ENCODE measurements at places on chromosomes 7 and 10.

DNA sequence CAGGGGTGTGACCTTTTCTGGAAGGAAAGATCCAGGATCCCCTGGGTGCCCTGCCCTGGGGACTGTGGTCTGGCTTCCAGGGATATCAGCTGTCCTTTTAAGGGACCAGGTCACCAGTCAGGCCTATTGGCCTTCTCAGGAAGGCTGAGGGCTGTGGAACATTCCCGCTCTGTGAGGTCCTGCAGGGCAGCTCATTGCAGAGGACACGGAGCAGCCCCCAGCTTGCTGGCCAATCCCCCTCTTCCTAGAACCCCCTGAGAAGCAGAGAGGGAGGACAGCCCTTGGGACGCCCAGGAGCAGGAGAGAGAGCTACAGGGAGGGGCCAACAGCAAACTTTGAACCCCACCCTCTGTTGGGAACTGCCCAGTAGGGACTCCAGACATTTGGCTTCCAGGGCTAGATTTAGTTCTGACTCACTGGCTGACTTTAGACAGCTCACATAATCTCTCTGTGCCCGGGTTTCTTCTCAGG lies 67.9 kb upstream of the COL13A1 start:
- ATAC-seq = peak; percentile 71

DNA sequence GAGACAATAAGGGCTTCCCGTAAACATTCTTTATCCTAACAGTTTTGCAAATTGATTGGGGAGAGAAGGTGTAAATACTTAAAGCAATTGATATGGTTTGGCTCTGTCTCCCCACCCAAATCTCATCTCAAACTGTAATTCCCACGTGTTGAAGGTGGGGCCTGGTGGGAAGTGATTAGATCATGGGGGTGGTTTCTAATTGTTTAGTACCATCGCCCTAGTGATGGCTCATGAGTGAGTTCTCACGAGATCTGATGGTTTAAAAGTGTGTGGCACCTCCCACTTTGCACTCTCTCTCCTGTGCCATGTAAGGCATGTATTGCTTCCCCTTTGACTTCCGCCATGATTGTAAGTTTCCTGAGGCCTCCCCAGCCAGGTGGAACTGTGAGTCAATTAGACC lies 22.1 kb upstream of the CAPZA2 start:
- ATAC-seq = no peak

GRCh38 chr10:88620441-88620840 lies 33.9 kb downstream of the LIPJ start:
- no peak for ATAC-seq

- no peak for ATAC-seq
Observed at GRCh38 chr7:70208236-70209063, 610.2 kb downstream of the AUTS2 start.

DNA sequence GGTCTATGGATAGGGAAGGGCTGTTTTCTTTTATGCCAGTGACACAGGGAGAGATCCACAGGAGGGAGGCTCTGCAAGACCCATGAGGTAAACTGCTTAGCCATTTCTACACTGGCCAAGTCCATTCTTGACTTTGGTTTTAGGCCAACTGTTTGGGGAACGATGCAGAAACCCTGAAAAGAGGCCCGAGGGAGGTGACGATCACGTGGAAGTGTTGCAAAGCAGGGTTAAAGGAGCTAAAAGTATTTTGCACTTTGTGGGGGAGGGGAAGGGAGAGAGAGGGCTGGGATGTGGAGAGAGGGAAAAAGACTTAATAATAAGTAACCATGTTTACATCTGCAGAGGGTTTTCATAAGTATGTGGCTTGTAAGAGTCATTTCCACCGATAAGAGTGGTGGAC lies 239.7 kb downstream of the EMX2 start:
- no peak for ATAC-seq

GRCh38 chr10:123151737-123152135 lies 2.5 kb upstream of the BUB3 start:
- ATAC-seq = no peak

DNA sequence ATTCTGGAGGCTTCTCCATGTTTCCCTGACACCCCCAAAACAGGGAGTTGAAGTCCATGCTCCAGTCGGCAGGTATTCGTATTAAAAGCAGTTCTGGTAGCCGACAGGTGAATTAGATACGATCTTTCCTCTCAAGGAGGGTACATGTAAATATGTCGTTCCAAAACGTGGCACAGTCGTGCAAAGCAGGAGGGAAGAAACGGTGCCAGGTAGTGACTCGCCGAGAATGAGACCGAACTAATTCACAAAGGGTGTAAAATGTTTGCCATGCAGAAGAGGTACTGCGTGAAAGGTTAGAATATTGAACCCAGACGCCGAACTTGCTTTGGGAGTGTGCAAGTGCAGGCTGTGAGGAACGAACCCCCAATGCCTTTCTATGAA lies 483 bp downstream of the EDRF1 start:
- peak; percentile 3 for ATAC-seq

GRCh38 chr10:98436704-98437103 lies 10.0 kb downstream of the HPS1 start:
- no peak for ATAC-seq

- no peak for ATAC-seq
Observed at GRCh38 chr10:131212763-131213325, 98.7 kb downstream of the TCERG1L start.

DNA sequence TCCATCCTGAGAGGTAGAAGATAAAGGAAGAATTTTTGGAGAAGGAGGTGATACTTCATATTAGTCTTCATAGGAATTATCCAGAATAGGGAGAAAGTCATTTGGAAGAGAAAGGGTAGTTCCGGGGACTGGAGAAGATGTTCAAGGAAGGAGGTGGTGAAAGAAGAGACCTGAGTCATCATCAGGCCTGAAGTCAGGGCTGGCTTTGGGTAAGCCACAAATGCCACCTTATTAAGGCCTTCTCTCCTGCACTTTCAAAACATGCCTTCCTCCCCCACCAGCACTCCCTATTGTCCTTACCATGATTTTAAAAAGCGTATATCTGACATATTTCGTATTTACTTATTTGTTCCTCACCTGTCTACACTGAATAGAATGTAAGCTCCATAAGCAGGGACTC lies 112.2 kb upstream of the LRGUK start:
- ATAC-seq = no peak

DNA sequence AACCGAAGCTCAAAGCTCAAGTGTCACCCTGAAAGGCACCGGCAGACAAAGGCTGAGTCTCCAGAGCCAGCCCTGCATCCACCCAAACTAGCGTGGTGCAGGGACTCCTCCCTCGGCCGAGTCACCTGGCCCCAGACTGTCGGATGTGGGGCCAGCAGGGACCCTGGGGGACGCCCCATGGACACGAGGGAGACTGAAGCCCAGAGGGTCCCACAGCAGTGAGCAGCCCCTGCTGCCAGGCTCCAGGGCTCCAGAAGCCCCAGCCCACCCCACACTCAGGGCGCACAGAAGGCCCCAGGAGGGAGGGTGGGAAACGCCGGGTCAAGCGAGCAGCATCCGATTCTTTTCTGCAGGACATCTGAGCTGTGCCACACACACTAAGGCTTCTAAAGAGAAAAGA lies 20.2 kb downstream of the GPR146 start:
- ATAC-seq = no peak

- ATAC-seq = no peak
Observed at GRCh38 chr10:7969623-7970022, 84.9 kb upstream of the GATA3 start.

GRCh38 chr10:122953902-122954730 lies at the start of gene C10orf88:
Gene C10orf88 (minus strand): TSS chr10:122954227. CDS start chr10:122954178, 49 bp downstream.
- ATAC-seq = peak; percentile 97

- ATAC-seq = peak; percentile 62
Observed at GRCh38 chr7:102306916-102307677, 20.4 kb downstream of the SH2B2 start.

DNA sequence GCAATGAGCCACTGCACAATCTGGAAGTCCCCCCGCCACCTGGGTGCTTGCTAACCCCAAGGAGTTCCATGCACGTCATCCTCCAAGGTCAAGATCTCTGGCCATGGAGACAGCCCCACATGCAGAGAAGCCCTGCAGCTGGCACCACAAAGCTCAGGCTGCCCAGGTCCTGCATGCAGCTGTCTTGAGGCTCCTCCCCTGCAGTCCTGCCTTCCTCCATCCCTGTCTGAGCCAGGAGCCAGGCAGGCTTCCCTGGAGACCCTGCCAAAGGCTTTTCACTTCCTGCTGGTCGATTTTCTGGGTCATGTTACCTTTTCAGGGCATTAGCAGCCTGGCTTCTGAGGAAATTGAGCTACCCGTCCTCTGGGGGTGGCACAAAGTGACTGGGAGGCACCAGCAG lies 12.5 kb upstream of the TMEM72 start:
- no peak for ATAC-seq

GRCh38 chr7:95104739-95105138 lies 197.3 kb downstream of the PPP1R9A start:
- ATAC-seq = no peak

- ATAC-seq = peak; percentile 54
Observed at GRCh38 chr7:152902054-152902453, 142.5 kb downstream of the ACTR3B start.

GRCh38 chr7:2354939-2355704 lies 495 bp downstream of the EIF3B start:
- ATAC-seq = peak; percentile 3

GRCh38 chr7:158676171-158676840 lies 28.3 kb downstream of the NCAPG2 start:
- no peak for ATAC-seq

DNA sequence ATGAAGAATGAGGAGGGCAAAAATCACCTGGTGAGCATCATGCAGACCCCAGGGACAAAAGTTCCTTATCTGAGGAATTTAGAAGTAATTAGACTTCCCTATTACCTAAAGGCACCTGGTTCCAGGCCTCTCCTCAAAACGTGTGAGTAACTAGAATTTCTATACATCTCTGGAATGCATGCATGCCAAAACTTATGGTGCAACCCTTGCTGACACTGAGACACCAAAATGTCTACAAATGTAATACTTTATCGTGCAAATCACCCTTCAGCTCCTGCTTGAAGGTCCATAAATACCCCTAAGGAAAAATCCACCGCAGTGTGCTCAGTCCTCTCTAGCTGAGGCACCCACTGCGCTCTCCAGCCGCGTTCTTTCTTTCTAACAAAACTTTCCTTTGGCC lies 84.2 kb downstream of the PAXIP1 start:
- ATAC-seq = no peak

- no peak for ATAC-seq
Observed at GRCh38 chr7:8536431-8536830, 103.0 kb downstream of the NXPH1 start.

- ATAC-seq = no peak
Observed at GRCh38 chr7:27201580-27202017, 1.7 kb upstream of the HOXA13 start.

- no peak for ATAC-seq
Observed at GRCh38 chr7:50147951-50148808, 55.1 kb upstream of the ZPBP start.

DNA sequence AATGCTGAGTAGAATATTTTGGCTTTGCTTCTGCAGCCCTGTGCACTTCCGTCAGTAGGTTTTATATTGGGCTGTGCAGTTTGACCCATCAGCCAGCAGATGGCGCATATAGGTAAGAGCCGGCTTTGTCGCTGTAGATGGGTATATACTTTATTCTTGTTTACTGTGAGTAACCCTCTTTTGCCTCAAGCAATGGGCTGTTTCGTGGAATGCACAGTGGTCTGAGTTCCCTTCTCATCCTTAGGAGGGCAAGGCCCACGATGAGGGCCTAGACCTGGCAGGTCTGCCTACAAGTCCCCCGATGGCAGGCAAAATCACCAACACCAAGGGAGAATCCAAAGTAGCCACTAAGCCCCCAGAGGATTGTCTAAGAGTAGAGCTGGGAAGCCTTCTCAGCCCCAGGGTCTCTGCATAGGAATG lies 1002.9 kb upstream of the KCND2 start:
- peak; percentile 83 for ATAC-seq

DNA sequence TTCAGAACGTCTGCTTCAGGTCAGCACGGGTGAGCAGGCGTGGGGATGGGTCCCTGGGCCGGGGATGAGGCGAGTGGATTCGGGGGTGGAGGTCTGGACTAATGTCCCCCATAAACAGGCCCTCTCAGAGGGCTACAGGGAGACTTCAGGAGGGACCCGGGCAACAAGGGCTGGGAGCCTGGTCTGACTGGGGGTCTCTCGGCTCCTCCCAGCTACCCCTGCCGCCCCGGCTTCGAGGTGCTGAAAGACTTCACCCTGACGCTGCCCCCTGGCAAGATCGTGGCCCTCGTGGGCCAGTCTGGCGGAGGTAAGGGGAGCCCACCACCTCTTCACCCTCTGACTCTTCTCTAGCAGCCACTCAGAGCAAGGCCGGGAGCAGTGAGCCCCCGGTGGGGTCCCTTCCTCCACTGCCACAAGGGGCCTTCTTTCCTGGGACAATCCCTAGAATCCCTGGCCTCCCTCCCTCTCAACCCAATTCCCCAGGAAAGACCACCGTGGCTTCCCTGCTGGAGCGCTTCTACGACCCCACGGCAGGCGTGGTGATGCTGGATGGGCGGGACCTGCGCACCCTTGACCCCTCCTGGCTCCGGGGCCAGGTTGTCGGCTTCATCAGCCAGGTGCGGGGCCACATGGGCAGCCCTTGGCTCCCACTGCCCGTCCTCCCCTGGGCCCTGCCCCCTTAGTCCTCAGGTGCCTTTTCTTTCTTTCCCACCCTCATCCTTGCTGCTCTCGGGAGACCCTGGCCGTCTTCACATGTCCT lies 7.5 kb upstream of the ASIC3 start:
- no peak for ATAC-seq

DNA sequence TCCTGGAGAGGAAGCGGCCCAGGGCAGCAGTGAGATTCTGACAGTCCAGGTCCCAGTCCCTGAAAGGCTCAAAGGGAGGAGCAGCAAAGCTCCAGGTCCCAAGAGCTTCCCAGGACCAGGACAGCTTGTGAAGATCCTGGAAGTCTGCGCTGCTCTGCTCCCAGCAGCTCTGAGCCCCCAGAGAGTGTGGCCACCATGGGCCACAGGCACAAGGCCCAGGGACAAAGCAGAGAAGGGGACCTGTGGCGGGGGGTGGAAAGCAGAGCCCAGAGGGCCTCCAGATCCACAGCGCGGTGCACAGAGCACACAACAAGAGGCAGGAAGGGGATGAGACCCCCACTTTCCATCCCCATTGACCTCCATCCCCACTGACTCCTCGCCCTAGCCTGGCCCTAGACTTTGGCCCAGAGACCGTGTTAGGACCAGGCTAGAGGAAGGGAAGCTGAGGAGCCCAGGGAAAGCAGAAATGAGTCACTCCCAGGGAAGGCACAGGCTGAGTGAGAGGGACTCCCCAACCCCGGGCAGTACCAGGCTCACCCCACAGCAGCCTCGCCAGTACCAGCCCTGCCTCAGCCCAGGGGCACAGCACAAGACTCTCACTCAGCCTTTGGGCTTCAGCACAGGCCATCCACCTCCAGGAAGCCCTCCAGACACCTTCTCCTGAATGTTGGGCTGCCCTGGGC lies 75.5 kb downstream of the GRID1 start:
- ATAC-seq = no peak
